Urinary bladder (tissue), 4 donors: ENCODE measurements at places on chromosomes 6 and 20. TPM values are rescaled to one million over a fixed set of nuclear protein-coding genes. Genes with fewer than 3 reads are reported as not detected.

The SNX14 gene
- 207 TPM for total RNA-seq

The REM1 gene
- 4.1 TPM for total RNA-seq

The NKAPL gene
- 0.90 TPM for total RNA-seq

The BMP7 gene
- 12.1 TPM for total RNA-seq

The ARMH2 gene
- not detected for total RNA-seq

The NRN1 gene
- total RNA-seq, result 4.5 TPM

The DCDC2 gene
- total RNA-seq, result 4.3 TPM

The TNFRSF21 gene
- 22.8 TPM for total RNA-seq

DNA sequence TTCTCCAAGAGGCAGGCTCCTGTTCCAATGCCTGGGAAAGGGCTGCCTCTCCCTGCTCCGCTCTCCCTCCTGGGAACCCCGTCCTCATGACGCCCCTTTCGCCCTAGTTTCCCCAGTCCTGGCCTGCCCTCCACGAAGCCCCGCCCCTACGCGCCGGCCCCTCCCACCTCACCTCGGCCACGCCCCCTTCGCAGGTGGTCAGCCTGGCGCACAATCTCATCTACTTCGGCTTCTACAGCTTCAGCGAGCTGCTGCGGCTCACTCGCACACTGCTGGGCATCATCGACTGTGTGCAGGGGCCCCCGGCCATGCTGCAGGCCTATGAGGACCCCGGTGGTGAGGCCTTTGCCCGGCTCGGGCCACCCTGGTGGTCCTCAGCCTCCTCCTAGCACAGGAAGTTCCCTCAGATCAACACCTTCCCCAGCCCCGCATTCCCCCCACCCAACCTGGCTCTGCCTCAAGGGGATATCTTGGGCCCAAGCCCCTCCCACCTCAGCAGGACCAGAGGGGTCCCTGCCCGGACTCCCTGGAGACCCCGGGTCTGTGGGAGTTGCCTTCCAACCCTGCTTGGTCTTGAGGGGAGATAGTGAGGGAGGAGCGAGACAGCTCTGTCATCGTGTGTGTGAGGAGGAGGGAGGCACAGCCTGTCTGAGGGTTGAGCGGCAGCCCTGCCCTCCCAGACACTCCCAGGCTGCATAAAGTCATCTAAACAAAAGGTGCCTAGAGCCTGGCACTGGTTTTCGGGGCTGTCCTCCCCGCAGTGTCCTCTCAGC is 40.3 kb downstream of the UQCC2 start:
- DNase-seq, result no peak

DNA sequence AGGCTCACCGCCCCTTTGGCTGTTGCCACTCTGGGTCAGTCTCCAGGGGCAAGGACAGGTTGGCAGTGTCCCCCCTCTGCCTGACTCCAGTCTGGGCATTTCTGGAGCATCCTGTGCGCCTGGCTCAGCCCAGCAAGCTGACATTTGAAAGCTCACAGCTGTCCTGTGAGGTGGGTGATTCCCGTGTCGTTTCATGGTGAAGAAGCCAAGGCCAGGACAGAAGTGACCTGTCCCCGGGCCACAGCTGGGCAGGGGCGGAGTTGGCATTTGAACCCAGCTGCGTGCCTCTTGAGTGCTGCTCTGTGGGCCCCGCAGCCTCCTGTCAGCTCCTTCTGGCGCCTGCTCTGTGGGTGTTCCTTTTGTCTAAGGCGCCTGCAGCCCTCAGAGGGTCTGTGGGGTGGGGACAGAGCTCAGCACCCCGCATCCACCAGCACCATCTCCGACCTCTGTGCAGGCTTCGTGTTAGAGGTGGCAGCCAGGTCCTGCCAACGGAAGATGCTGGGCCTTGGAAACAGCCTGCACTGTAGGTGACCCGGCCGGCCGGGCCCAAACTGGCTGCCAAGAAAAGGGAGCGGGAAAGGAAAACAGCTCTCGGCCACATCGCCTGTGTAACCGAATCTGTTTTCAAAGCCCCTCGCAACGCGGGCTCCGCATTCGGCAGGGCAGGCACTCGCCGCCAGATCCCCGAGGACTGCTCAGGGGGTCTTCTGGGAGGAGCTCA is 5.8 kb upstream of the GATA5 start:
- no peak for DNase-seq

- DNase-seq, result no peak
Observed at GRCh38 chr20:35344354-35344837, 52.2 kb upstream of the FAM83C start.

- DNase-seq, result no peak
Observed at GRCh38 chr20:32528905-32529670, 56.0 kb downstream of the NOL4L start.

DNA sequence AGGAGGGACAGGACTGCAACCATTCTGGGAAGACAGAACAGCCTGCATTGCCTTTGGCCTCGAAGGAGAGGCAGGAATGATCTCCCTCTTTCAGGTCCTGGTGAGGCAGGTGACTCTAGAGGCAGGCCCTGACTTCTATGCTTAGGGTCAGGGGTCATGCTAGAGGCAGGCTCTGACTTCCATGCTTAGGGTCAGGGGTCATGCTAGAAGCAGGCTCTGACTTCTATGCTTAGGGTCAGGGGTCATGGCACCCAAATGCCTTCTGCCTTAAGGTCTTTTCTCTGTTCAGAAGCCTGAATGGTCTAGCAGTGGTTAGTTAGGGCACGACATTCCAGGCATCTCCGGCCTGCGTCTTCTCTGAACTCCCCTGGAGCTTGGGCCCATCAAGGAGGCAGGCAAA is 35.1 kb upstream of the AAR2 start:
- no peak for DNase-seq

- DNase-seq, result no peak
Observed at GRCh38 chr20:14924433-14924832, 587.0 kb upstream of the FLRT3 start.

DNA sequence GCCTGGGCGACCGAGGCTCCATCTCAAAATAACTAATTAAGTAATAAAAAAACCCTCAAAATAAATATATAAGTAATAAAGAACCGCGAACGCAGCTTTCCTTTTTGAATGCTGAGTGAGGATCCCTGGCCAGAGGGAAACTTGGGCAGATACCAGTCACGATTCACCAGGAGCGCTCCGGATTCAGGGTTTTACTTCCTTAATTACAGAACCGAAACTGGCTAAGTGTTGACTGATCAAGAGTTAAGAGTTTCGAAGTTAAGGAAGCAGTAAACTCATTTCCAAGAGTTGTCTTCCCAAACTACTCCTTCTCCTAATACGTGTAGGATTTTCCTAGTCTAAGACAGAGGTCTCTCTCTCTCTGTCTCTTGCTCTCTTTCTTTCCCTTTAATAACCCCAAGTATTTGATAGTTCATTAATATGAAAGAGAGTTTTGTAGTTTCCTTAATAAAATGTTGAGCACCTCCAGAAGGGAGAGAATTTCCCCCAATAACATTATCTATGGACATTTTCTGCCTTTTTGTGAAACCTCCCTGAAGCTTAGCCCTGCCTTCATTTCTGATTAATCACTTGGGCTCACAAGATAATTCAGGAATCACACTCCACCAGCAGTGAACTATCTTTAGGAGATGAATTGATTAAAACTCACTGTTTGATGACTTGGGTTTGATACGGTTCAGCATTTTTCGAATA is 61.4 kb upstream of the ZNF217 start:
- DNase-seq, result no peak

- DNase-seq, result no peak
Observed at GRCh38 chr6:118502169-118502568, 45.9 kb upstream of the PLN start.

- DNase-seq, result no peak
Observed at GRCh38 chr6:148972481-148972880, 225.7 kb downstream of the UST start.

DNA sequence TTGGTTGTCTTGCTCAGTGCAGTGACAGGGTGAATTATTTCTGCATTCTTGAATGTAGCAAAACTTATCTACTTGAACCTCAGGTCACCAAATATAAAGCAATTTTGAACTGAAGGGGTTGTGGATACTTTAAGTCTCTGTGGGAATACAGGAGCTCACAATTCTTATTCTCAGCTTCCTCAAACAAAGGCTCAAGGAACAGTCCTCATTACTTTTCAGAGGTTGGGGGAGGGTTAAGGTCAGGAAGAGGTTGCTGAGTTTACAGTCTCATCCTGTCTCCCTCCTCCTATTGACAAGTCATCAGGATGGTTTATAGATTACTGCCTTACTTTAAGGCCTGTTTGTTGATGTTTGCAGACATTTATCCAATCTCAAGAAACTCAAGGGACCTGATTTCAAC is 143.6 kb upstream of the SPACA1 start:
- DNase-seq, result no peak

- DNase-seq, result no peak
Observed at GRCh38 chr20:63049191-63049518, 42.4 kb upstream of the BHLHE23 start.

DNA sequence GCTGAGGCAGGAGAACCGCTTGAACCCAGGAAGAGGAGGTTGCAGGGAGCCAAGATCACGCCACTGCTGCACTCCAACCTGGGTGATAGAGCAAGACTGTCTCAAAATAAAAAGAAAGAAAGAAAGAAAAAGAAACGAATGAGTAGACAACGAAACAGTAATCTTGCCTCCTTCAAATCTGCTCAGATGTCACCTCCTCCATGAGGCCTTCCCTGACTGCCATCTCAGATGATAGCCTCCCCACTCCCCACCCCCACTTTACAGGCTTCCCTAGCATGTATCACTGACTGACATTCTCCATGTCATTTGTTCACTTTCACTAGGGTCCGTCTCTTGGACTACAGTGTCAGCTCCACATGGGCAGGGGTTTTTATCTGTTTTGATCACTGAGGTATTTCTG is 36.4 kb downstream of the C20orf203 start:
- no peak for DNase-seq

GRCh38 chr6:168013250-168013915 is 15.9 kb downstream of the KIF25 start:
- no peak for DNase-seq

- DNase-seq, result no peak
Observed at GRCh38 chr20:47543006-47543431, 41.3 kb downstream of the NCOA3 start.

DNA sequence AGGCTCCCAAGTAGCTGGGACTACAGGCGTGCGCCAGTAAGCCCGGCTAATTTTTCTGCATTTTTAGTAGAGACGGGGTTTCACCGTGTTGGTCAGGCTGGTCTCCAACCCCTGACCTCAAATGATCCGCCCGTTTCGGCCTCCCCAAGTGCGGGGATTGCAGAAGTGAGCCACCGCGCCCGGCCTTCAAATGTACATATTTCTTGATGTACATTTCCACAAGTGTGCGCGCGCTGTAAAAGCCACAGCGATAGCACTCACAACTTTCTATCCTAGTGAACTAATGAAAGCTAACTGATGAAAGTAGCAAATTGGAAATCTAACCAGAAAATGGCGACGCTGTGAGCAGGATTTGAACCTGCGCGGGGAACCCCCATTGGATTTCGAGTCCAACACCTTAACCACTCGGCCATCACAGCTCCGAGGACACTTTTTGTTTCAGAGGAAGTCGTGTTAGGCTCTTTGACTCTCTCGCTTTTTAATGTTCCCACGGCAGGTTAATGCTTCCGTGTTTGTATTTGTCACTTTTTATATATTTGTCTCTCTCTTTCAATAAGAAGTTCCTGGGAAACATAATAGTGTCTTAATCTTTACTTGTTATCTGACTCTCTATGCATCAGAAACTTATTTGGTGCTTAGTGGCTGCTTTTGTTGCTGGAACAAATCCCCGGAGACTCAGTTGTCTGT is 199.4 kb upstream of the ZNF184 start:
- DNase-seq, result no peak

- no peak for DNase-seq
Observed at GRCh38 chr20:37986044-37986858, 47.0 kb downstream of the TTI1 start.

DNA sequence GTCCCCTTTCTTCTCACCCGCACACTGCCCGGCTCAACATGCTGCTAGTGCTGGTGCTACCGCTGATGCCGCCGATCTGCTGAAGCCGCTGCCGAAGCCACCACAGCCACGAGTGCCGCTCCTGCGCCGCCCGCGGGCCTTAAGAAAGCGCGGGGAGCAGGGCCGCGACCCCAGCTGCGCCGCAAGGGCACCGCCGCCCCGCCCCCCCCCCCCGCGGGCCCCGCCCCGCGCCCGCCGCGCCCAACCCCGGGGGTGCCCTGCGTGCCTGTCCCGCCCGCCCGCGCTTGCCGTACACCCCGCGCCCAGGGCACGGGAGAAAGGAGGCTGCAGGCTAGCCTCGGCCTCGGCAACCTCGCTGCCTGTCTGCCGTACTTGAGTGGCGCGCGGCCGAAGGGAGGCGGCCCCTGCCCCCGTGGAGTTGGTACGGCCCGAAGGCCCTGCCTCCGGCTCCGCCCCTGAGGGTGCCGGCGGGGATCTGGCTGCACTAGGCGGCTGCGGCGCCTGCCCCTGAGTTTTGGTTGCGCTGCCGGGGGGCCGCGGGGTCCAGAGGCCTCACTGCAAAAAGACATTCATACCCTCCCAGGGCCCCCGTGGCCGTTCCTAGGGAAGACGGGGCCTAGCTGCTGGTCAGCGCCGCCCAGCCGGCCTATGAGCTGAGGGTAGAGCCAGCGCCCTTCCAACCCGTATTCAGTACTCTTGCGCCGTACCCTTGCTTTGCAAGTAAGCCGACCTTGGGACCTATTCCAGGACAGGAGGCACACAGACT is at the start of gene SOD2:
SOD2 (minus strand) TSS at position 114 of the 766 bp plus-strand sequence; CDS start at position 40, 74 bp downstream.
- DNase-seq, result peak; percentile 49

- DNase-seq, result no peak
Observed at GRCh38 chr6:48912503-48912902, 550.5 kb downstream of the MMUT start.
